Muscle of back (tissue), 13 donors: ENCODE measurements at places on chromosomes 5 and 9.

DNA sequence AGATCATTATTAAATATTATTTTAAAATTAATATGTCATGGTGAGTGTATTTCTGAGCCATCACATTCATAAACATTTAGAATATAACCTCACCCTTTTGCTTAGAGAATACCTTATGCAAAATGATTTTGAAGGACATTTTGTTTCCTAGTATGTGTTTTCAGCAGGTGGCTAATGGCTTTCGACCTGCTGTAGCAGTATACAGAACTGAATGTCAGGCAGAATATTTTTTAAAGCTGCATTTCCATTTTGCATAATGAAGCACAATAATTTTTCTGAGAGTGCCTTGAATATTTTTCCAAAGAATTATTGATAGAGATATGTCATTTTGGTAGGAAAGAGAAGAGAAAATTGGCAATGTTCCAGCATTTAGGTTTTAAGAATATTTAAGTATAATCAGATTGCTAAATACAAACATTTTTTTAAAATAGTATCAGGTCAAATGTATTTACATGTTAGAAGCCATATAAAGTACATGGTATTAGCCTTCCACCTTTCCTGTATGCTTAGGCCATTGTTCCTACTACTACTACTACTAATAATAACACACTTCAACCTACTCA, 42.3 kb downstream of the PAM start:
- no peak for DNase-seq

DNA sequence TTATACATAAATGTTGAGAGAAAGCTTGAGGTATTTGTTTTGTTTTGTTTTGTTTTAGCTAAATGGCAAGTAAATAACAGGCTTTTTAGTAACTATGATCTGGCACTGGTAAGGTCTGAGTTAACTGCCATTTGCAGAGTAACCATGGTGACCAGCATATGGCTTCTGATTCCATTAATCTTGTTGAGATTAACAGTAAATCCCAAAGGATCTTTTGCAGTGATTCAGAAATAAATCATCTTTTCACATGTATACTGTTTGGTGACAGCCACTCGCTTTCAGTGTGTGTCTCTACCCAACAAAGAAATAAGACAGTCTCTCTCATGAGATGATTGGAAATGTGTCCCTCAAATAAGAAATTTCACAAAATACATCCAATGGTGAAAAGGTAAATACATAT, 235.6 kb downstream of the RAB3C start:
- DNase-seq: no peak

- peak; percentile 75 for DNase-seq
Observed at GRCh38 chr5:154446195-154447088, 645 bp downstream of the SAP30L start.

DNA sequence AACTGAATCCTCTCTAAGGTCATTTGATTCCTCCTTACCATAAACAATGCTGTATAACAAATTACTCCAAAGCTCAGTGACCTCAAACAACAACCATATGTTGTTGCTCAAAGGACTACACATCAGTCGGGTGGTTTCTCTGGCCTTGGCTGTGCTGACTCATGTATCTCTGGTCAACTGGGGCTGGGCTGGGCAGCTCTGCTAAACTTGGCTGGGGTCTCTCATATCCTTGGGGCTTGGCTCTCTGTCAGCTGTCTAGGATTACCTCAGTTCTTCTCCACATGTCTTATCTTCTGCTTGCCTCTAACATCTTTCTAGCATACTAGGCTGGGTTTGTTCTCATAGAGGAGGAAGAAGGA, 86.4 kb downstream of the GALNT10 start:
- DNase-seq: peak; percentile 90

- DNase-seq: no peak
Observed at GRCh38 chr5:20276061-20276958, 288.3 kb upstream of the CDH18 start.

GRCh38 chr9:84823421-84824271, 154.1 kb downstream of the NTRK2 start:
- no peak for DNase-seq

- DNase-seq: no peak
Observed at GRCh38 chr5:163997965-163998364, 492.5 kb downstream of the MAT2B start.

- DNase-seq: no peak
Observed at GRCh38 chr5:9654886-9655285, 24.7 kb upstream of the TAS2R1 start.

DNA sequence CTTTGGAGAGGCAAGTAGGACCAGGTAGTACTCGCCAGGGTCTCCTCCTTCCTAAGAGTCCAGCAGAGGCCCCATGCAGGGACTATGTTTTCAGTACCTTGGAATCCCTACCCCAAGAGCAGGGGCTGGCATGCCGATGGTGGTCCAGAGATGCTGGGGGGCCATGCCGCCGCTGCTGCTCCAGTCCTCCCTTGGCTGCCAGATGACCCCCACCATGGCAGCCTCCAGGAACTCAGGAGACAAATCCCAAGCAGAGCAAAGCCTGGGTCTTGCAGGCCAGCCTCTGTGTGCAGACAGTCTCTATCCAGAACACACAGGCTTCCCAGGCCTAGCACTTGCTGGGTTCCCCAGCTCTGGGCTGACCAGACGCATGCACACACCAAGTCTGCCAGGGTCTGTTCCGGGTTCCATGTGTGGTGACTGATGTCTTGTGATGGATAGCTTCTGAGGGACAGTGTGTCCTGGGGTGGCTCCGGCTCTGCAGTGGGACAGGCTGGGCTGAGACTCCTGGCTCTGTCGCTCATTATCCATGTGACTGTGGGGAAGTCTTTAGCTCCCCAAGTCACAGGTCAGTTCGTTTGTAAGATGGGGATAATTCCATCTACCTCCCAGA, 127.3 kb downstream of the CRB2 start:
- no peak for DNase-seq

DNA sequence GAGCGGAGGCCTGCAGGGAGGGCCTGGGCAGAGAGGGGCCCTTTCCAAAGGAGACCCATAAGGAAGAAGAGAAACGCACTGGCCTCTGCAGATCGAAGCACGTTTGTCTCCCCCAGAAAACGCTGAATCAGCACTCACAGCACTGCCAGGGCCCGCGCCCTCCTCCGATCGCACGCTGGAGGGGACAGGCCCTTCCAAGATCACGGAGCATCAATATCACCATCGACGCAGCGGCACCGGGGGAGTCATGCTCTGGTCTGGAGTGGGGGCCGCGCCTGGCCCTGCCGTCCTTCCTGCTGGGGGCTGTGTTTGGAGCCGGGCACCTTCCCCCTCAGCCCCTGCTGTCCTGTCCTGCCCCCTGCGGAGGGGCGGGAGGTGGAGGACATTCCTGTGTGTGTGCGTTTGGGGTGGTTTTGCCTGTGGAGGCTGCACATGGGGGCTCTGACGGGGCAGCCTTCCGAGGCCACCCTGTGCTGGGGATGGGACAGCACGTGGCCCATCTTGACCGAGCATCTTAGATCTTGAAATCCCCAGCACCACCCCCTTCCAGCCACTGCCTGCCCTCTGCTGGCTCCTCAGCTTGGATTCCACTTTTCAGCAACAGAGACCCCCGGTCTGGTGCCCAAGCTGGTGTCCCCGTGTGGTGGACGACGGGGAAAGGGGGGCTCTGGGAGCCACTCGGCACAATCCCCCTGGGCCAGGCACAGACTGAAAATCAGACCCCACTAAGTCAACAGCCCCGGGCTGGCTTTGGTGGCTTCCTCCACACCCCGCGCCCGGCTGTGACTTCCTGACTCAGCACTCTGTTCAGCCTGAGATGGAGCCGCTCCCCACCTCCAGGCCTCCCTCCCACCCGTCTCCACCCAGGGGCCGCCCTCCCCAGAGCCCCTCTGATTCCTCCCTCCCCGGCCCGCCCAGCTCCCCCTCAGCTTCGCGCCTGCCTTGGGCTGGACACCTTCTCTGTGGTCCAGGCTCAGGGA, 8.3 kb downstream of the TMEM250 start:
- DNase-seq: peak; percentile 70

DNA sequence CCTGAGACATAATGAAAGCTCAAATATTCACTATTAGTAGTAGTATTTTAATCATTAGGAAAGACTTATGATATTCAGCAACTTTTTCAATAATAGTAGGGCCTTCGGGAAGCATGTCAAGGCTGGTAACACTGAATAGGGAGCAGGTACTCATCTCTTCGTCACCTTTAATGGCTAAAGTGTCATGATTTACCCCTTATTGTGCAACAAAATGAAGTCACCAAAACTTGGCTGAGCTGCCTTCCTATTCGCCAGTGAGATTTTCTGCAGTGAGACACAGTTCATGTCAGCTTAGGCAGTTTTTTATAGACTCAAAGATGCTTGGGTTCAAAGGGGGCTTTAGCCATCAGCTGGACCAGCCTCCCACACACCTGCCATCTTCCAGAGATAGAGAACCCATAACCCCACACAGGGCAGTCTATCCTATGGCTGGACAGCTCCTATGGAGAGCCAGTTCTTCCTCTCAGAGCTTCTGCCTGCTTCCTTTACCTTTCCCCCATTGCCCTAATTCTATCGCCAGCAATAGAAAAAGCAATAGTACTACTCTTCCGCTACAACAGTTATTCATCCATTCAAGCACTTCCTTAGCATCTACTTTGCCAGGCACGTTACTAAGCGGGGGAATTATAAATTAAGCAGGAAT, 2.3 kb upstream of the CPLX2 start:
- no peak for DNase-seq

GRCh38 chr5:143757116-143757515, 54.8 kb upstream of the HMHB1 start:
- DNase-seq: no peak

- no peak for DNase-seq
Observed at GRCh38 chr9:98255061-98255577, 330 bp downstream of the TBC1D2 start.

DNA sequence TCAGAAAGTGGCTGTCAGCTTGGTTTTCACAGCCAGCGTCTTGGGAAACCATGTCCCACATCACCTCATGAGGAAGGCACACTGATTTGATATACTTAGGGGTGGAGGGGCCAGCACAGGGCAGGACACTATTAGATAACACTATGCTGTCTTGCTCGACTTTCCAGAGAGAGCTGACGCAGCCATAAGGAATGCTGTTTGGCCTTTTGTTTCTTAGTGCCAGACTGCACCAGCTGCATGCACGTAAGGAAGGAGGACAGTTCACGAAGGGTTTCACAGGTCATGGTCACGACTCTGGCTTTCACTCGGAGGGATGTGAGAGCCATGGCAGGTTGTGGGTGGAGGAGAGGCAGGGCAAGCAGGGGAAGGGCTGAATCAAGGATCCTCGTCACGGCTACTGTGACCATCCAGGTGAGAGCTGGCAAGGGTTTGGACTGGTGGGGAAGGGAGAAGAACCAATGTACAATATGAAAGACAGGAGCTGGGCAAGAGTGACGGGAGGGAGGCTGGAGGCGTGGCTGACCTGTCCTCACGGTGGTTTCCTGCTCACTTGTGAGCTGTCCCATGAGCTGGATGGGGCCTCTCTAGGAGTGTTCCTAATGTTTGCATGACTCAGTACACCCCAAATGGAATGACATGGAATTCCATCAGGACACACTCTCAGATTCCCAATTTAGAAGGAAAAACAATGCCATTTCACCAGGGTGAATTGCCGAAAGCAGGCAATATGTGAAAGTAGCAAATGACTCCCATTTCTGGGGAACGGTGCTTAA, 61.7 kb downstream of the OTULIN start:
- DNase-seq: no peak

GRCh38 chr5:67978171-67978570, 237.4 kb upstream of the PIK3R1 start:
- DNase-seq: no peak

DNA sequence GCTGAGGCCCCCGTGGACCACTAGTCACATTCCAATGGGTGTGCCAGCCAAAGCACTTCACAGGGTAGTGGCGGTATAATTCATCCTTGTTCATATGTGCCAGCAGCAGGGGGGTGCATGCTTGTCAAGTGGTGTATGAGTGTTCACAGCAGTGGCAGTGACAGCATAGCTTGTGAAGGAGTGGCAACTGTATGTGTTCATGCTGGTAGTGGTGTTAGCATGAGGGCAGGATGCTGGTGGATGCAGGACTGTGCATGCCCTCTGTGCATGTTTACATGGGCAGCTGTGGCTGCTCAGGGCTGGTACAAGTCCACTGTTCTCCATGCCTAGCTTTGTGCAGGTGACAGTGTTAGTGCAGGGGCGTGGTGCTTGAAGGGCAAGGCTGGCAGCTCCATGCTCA, 253.4 kb upstream of the DMAC1 start:
- no peak for DNase-seq

DNA sequence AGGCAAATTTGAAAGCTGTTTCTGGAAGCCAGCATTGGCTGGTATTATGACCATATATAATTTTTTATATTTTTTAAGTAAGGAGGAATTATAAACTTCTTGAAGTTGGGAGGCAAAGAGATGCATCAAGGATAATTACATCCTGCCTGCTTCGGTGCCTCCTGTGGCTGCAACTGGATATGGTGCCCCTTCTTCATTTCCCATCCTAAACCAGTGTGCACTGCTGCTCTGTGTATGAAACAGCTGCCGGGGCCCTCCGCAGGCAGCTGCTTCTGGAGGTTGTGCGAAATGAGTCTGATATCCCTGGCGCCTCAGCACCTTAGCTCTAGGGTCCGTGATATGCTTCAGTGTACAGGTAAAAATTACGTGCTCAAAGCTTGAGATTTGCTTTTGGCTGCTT, 304.2 kb downstream of the ENC1 start:
- no peak for DNase-seq

DNA sequence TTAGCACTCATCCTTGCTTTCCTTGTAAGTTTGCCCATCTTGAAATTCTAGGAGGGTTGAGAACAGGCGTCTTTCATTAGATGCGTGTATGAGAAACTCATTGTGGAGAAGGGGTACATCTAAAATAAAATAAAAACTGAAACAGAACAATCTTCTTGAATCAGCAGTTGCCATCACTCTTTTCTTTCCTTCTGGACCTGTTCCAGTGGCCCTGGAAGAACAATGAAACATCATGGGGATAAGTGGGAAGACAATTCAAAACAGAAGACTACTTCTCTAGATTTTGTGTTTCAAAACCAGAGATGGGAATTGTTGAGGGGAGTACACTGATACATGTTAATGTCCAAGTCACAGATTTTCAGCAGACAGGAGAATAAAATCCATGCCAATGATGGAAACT, 59.9 kb downstream of the SLC1A3 start:
- DNase-seq: no peak

- DNase-seq: no peak
Observed at GRCh38 chr5:146409054-146409671, 38.0 kb upstream of the TCERG1 start.
